ENCODE measurements at places on chromosomes 4 and X.
A peak's percentile ranks its signal among the peaks of the same experiment; 100 is the strongest.

DNA sequence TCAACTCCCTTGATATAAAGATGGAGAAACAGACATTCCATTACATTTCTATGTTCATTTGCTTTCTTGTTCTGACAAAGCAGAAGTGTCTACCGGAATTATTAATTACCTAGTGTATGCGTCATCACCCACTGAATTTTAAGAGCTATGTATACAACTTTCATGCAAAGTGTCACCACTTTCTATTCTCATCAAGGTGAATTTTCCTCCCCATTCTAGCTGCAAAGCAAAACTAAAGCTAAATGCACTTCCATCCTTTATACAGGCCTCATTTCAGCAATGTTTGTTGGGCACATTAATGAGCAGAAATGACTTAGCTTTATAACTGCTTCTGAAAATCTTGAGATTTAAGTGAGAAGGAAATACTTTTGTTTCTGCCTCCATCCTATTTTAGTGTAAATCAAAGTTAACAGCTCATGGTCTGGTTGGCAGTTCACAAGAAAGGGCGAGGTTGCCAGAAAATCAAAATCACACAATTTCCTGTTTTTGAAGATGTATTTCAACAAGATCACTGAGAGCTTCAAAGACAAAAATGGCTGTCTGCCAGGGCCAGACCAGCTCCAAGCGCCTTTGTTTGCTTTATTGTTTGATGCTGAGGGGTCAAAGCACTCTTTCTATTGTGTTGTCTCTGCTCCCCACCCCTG lies 7.2 kb upstream of the FAM9C start:
- DNase-seq, result peak; percentile 21

DNA sequence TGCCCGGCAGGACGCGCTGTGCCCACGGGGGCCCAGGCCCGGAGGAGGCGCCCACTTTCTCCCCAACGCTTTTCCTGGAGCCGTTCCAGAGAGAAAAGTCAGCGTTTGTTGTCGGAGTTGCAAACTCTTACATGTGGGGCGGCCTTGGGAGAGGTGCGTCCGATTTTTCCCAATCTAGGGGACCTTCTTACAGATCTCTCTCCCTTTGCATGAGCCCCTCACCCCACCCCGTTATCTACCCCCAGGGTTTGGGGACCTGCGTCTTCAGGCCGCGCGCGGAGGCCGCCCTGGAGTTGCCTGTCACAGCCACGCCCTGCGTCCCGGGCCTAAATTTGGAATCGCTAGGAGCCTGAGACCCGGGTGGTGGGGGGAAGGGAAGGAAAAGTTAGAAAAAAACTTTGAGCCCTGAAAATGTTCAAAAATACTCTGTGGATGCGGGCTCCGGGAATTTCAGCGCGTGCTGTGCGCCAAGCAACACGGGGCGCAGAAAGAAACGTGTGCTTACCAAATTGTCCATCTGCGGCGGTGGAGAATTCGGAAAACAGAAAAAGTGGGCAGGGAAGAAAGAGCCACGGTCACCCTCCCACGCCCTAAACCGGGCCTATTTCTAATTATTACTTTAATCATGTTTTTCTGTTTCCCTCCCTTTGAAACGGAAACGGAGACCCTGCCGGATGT lies 587 bp downstream of the CD99 start:
- no peak for DNase-seq

GRCh38 chrX:118698516-118699170 lies 28.8 kb upstream of the IL13RA1 start:
- no peak for DNase-seq

DNA sequence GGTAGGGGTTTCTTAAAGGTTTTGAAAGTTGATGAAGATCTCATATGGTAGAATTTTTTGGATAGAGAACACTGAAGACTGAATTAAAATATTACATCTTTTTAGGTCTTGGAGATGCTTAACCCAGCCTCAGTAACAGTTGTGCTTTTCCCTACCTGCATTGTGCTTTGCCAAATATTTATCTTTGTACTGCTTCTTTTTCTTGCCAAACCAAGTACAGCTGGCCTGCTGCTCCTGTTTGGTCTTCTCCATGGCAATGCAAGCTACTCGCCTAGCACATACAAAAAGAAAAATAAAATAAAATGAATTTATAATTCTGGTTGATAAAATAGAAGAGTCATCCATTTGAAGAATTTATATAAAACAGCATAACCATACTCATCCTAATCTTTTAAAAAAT lies 95.4 kb downstream of the NYX start:
- DNase-seq, result no peak

DNA sequence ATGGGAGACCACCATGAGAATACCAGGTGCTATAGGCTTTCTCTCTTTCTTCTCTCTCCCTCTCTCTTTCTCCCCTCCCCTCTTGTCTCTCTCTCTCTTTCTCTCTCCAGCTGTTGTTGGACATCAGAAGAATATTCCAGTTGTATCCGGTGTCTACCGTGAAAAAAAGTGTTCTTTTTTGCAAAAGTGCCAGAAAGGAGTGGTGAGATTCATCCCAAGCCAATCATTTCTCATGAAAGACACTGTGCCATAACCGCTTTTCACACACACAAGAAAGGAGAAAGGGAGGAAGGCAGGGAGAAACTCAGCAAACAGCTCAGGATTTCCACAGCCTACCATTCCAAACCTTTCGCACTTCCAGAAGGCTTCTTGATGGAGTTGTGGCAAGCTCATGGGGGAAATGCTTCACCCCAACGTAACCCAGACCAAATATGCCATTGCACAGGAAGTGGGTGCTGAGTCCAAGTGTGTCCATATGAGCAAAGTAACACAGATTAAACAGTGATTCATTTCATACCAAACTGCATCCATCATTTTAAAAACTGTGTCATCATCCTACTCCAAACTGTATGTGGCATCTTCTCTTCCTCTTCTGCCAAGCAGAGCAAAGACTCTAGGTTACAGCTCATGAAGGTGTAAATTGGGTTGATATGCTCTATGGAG lies 224.0 kb downstream of the APBB2 start:
- no peak for DNase-seq

GRCh38 chrX:134258202-134258601 lies 21.2 kb downstream of the CCDC160 start:
- DNase-seq, result no peak

- no peak for DNase-seq
Observed at GRCh38 chr4:23384741-23385140, 505.1 kb downstream of the PPARGC1A start.

DNA sequence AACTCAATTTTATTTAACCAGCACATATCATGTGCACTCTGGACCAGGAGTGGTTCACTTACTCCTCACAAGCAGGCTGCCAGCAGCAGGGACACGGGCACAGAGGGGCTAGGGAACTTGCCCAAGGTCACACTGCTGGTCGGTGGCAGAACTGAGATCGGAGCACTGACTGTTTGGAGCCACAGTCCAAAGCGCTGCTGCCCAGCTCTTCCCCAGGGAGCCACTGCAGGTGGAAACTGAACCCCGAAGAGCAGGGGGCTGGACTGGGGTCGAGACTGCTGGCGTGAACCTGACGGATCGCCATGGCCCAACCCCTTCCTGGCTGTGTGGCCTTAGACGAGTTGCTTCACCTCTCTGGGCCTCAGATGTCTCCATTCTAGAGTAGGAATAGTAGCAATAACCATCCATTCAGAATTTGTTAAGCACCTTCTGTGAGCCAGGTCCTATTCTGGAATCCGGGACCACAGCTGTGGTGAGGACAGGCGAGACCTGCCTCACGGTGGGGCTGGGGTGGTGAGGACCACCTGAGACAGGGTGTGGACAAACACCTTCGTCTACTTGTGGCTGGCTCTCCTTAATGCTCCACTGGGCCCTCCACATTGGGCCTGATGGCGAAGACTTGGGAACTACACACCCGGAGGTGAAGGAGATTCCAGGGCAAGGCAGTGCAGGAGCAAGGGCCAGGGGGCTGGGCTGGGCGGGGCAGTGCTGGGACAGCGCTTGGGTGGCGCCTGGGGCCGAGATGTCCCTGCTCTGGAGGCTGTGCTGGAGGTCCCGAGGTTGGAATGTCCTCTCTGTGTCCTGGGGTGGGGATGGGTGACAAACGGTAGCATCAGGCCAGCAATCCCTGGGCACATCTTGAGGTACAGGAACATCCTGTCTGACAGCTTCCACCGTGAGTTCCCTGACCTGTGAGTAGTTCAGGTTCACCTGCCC lies 32.0 kb upstream of the KIAA0232 start:
- no peak for DNase-seq

GRCh38 chrX:40169193-40170101 lies 71.7 kb upstream of the BCOR start:
- no peak for DNase-seq

DNA sequence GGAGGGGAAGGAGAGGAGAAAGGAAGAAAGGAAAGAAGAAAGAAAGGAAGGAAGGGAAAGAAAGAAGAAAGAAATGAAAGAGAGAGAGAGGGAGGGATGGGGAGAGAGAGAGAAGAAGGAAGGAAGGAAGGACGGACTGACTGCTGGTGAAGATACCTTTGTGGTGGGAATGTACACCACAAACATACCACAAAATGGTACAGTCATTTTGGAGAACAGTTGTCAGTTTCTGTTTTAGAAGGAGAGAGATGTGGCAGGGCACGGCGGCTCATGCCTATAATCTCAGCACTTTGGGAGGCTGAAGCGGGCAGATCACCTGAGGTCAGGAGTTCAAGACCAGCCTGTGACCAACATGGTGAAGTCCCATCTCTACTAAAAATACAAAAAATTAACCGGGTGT lies 40.0 kb upstream of the SHISA3 start:
- DNase-seq, result no peak

DNA sequence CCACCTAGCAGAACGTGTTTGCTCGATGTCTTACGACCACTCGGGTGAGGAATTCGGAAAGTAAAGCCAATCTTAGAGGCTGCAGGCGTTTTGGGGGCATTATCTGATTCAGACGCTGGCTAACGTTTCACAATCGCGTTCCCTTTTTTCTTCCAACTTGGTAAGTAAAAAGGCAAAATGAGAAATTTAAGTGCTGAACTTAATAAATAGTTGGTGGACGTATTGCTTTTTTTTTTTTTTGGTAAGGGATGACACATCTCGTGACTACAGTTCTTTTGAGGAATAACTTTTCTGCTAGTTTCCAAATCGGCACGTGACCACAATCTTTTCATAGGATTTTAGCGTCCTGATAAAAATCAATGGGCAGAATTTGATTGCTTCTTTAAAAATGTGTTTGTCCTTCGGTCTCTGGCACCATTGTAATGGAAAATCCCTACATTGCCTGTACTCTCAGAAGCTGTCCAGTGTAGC lies 848 bp downstream of the RAB9A start:
- DNase-seq, result no peak

DNA sequence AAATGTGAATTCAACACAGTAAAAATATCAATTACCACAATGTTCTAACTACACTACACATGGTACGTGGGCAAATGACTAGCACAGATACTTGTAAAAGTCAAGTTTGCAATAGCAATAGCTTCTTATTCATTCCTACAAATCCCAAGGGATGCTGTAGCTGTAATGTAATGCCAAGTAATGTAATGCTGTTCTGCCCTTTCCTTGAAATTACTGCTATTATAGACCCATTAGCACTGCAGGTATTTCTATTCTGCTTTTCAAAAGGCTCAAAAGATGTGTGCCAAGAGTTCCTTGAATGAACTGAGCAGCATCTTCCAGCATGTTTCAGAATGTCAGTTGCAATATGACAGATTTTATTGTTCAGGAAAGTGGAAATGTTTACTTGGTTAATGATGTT lies 129.9 kb upstream of the BANK1 start:
- no peak for DNase-seq

DNA sequence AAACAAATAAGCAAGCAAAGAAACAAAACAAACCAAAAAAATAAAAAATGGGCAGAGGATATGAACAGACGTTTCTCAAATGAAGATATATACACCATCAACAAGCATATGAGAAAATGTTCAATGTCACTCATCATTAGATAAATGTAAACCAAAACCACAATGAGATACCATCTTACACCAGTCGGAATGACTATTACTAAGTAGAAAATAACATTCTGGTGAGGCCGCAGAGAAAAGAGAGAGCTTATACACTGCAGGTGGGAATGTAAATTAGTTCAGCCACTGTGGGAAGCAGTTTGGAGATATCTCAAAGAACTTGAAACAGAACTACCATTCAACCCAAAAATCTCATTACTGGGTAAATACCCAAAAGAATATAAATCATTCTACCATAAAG lies 321.0 kb upstream of the SLIT2 start:
- DNase-seq, result no peak

DNA sequence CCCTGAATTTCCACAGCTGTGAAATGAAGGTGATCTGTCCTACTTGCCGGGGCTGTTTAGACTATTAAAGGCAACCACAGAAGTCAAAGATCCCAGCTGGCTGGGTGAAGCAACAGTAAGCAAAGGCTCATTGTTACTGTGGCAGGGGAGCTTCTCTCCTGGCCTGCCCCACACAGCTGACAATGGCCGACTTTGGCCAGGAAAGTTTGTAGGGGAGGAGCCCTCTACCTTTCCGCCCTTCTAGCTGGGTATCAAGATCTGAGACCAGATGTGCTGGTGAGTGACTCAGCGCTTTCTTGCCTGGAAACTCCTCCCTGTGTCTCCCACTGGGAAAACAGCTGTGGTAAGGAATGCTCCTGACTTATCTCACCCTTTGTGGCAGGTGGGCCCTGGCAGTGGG lies 21.1 kb downstream of the RASSF6 start:
- DNase-seq, result no peak

DNA sequence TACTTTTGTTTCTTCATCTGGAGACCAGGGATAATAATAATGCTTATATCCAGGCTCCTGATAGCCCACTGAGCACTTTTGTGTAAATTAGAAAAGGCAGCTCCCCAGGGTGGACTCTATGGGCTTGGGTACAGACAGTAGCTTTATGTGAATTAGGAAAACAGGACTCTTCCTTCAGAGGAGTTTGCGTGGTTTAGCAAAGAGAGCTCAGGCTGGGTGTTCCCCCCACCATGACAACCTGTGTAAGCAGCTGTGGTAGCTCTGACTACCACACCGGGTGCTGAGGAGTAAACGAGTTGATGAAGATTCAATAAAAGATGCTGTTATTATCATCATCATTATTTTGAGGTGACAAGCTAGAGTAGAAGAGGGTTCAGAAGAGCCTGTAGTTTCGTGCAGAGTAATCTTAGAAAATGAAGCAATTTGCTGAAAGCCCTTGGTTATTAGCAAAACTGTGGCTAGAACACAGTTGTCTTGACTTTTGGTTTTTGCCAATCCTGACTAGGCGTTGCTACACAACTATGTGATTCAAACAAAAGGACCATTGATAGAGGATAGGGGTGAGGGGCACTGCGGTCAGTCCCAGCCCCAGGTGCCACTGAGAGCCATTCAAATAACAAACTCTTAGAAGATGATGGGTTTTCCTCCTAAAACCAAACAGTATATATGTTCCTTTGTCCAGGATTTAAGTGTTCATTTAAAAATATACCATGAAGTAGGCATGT lies 60.6 kb upstream of the LIMCH1 start:
- no peak for DNase-seq

- DNase-seq, result no peak
Observed at GRCh38 chr4:180179146-180179545, 2064.1 kb upstream of the TENM3 start.

DNA sequence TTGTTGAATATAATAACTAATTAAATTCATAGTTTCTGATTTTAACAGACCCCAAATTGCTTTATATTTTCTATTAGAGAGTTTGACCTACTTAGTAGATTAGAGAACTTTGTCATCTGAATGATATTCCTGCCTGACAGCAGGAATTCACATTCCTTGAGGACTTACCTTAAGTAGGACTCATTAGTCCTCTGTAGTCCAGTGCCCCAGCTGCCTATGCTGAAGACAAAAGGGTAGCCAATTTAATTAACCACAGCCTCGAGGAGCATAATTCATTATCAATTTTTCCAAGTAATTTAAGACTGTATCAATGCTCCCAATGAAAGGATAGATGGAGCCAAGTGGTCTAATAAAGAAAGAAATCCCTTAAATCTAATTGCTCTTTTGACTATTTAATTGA lies 1405.0 kb upstream of the IGFBP7 start:
- no peak for DNase-seq
